ENCODE measurements at places on chromosomes 7 and 10.

GRCh38 chr10:108545921-108546320, 1377.4 kb downstream of the XPNPEP1 start:
- no peak for DNase-seq

DNA sequence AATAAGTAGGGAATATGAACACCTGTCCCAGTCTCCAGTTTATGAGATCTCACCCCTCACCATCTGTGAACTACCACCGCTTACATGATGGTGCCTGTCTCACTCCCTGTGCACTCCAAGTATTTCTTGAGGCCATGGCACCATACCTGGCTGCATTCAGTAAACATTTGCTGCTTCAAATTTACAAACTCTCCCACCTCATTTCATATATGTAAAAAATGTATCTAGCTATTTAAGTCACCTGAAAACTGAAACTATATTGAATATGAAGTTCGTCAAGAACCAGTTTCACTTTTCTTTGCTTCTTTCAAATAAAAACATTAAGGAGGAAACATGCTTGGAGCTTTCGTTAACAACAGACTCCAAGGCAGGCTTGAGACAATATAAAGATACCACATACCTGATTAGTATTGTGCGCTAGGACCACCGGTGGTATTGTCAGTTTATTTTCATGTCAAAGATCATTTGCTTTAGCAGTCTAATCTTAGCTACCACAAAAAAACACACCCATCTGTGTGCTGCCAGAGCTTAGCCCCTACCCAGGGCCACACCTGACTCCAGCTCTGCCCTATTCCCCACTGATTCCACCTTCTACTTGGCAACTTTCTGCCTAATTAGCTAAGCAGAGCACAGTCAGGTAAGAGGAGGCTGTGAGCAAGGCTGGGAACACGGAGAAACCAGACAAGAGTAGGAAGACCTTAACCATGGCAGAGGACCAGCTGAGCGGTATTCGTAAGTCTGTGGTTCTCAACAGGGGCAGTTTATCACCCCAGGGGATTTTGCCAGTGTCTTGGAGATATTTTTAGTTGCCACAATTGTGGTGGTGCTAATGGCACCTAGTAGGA, 92.0 kb downstream of the ZFAND4 start:
- DNase-seq: no peak

DNA sequence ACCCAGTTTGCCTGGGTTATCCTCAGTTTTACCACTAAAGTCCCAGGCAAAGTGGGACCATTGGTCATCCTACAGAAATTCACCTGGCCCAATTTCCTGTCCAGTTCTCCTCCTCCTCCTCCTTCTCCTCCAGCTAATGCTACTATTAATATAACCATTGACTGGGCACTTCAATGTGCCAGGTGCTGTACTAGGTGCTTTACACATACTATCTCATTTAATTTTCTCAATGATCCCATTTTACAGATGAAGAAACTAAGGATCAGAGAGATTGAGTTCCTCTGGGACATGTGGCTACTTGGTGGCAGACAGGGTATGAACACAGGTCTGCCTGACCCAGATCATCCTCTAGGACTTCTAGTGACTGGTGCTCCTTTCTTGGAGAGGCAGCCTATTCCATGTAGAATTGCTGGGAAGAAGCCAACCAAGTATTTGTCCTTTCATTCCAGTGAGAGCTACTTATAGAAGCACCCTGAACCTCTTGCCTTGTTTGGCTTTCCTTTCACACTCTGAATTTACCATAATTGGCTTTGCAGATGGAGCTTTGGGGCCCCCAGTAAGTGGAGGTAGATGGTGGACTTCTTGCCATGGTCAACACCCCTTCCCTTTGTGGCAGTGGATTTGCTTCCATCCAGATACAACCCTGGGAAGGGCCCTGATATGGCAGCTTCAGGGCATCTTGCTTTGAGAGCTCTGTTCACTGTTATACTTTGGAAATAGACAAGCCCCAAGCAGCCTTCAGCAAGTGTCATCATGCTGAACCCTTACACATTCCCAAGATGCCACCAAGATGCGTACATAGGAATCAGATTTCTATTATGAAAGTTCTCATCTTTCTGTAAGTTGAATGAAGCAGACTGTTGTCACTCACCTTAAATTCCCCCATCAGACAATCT, 78.7 kb downstream of the MYOF start:
- DNase-seq: no peak

GRCh38 chr7:150717814-150718420, 1.5 kb downstream of the GIMAP1 start:
- DNase-seq: no peak

DNA sequence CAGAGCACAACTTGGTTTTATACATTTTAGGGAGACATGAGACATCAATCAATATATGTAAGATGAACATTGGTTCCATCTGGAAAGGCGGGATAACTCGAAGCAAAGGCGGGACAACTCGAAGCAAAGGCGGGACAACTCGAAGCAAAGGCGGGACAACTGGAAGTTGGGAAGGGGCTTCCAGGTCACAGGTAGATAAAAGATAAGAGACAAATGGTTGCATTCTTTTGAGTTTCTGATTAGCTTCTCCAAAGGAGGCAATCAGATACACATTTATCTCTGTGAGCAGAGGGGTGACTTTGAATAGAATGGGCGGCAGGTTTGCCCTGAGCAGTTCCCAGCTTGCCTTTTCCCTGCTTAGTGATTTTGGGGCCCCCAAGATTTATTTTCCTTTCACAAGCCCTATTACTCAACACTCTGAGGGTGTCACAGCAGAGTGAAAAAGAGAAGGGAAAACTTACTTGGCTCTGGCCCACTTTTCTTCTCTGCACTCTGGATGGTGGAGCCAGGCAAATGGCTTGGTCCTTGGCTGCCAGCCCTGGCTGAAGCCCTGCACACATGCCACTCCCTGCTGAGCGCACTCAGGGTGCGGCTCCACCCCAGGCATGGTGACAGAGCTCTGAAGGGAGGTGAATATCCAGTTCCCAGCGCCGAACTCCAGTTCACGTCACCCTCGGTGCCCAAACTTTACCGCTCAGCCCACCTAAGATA, 46.7 kb downstream of the PARD3 start:
- no peak for DNase-seq

GRCh38 chr10:30736685-30737232, 107.2 kb upstream of the LYZL2 start:
- peak; percentile 72 for DNase-seq

DNA sequence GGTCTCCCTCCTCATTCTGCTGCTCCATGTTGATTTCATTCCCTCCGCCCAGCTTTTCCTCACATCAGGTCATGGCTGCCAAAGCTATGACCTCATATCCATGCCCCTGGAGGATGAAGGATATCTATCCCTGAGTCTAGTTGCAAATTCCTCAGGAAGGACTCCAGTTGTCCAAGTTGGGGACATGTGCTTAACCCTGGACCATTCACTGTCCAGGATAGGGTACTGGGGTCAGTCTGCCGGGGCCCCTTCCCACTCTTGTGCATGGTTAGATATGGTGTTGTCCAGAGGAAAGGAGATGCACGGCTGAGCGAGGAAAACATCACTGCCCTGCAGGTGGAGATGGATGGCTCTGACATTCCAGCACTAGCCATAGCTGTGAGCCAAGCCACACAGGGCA, 51.9 kb upstream of the COMTD1 start:
- no peak for DNase-seq

GRCh38 chr7:1807821-1808600, 137.9 kb downstream of the ELFN1 start:
- no peak for DNase-seq

GRCh38 chr7:44277391-44277790, 48.0 kb downstream of the CAMK2B start:
- DNase-seq: no peak
